ENCODE measurements at places on chromosomes 6 and 20.
A peak's percentile ranks its signal among the peaks of the same experiment; 100 is the strongest.

GRCh38 chr20:57583289-57584257, 22.7 kb downstream of the PCK1 start:
- no peak for DNase-seq

DNA sequence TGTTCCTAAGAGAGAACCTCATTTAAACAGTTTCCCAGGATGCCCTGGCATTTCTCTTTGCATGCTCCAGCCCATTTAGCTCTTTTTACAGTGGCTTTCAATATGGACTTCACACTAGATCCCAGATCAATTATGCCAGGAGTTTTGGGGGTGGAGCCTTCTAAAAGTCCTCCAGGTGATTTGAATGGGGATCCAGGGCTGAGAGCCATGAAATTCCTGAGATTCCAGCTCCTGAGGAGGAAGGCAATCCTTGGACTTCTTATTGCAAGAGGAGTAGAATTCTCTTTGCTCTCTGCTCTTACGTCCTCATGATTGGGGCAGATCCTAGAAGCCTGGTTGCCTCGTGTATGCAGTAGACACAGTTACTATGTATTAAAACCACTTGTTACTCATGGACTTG, 184.2 kb downstream of the DHX35 start:
- DNase-seq: no peak

- DNase-seq: no peak
Measured at GRCh38 chr6:18506382-18507017, 119.3 kb downstream of the RNF144B start.

DNA sequence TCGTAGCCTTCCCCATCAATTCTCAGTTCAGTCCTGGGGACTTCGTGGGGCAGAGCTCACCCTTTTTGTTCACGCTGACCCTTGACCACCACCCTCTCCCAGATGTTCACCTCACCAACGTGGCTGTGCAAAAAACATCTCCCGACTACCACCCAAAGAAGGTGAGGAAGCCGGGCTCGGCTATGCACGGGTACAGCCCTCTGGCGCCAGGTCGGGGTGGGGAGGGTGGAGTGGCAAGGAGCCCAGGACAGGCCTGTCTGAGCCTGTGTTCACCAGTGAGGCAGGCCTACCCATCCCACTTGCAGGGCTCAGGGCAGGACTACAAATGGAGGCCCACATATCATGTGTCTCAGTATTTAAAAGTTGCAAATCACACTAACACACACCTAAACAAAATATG, 18.1 kb downstream of the PDRG1 start:
- no peak for DNase-seq

GRCh38 chr20:38453941-38454340, 18.7 kb upstream of the RALGAPB start:
- DNase-seq: no peak

DNA sequence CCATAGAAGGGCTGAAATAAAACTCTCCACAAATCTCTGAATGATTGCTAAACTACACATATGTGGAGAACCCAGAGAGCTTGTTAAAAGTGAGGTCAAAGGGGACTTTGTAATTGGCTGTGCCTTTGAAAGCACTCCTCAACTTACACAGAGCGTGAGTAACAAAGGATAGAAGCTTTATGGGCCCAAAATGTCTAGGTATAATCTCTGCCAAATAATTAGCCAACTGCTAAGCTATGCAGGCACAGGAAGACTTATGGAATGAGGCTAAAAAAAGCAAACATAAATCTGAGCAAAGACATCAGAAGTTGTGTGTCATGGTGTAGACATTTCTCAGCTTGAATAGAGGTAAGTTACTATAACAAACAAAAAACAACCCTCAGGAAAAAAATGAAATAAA, 23.3 kb upstream of the UST start:
- no peak for DNase-seq

- peak; percentile 35 for DNase-seq
Measured at GRCh38 chr20:63215101-63216040, 560 bp downstream of the YTHDF1 start.

DNA sequence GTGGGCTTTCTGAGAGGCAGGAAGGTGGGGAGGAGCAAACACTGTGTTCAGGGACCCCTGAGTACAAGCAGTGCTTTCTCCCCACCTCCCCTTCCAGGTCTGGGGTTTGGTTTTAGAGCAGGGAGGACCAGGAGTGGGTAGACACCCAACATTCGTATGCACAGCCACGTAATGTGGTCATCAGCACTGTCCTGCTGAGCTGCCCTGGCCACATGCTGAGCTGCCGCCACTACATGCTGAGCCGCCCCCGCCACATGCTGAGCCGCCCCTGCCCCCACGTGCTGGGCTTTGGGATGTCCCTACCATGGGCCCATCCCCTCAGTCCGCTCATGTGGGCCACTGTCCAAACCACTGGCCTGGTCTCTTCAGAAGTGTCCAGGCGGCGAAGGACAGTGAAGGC, 214.9 kb upstream of the CST7 start:
- no peak for DNase-seq
